WTC11 (cell line): ENCODE measurements at places on chromosomes 12 and 14. TPM values are rescaled to one million over a fixed set of nuclear protein-coding genes. Genes with fewer than 3 reads are reported as not detected.
A peak's percentile ranks its signal among the peaks of the same experiment; 100 is the strongest.

DNA sequence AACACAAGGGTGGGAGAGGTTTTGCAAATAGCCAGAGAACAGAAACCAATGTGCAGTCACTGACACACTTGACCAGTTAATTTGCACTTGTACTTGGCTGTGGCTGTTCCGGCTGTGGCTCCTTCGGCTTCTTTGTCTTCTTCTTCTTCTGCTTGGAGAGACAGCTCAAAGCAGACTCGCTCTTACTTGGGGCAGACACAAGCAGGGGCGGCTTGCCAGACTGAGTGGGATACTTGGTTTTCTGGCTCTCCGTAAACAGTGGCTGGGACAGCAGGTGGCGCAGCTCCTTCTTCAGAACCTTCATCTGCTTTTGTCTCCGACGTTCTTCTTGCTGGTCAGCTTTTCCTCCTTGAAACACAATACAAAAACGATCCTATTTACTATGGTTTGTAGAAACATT is 25.0 kb downstream of the OTUB2 start:
- no peaks in the 10 kb centered on the region for H3K27me3 ChIP-seq
- peak; percentile 50 for DNase-seq
- H3K27ac ChIP-seq, result peak overlapping the region; percentile 17; the same call in 1 of the 2 replicates

- H3K27me3 ChIP-seq, result peaks cover 2% of the 10 kb centered on the region; the same call in 1 of the 2 replicates
- no peak overlapping the region for H3K4me3 ChIP-seq
- H3K27ac ChIP-seq, result peak overlapping the region; percentile 71; the same call in 1 of the 2 replicates
Observed at GRCh38 chr14:91228112-91229004, 16.1 kb downstream of the GPR68 start.

GSG1 gene
- total RNA-seq, result 0.21 to 0.28 TPM in 2 of 3 replicates, not detected in the other

KCNA5 gene
- total RNA-seq, result 0.14 to 0.23 TPM (median 0.22 TPM) in 3 replicates

DNA sequence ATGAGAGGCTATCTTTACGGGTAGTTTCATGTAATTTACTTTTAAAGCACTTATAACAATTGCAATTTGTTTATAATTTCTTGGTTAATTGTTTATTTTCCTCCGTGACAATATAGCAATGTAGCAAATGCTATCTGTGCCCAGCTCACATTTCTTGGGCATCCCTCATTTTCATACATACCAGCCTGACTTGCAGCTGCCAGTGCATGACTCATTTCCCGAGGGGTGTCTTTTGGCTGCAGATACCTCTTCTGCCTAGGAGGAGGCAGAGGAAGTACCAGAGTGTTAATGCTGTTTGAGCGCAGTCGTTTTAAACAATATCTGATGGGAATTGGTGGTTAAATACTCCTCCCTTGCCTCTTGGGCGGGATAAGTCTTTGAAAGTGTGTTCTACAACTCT is 104.2 kb upstream of the ABCD2 start:
- no peak for DNase-seq
- peaks cover 4% of the 10 kb centered on the region; the same call in 1 of the 2 replicates for H3K4me1 ChIP-seq
- no peak overlapping the region for H3K27ac ChIP-seq
- H3K27me3 ChIP-seq, result no peaks in the 10 kb centered on the region
- 0 out of 2 replicates have a peak, but pooled peaks cover 3% of the 10 kb centered on the region for H3K36me3 ChIP-seq

DNA sequence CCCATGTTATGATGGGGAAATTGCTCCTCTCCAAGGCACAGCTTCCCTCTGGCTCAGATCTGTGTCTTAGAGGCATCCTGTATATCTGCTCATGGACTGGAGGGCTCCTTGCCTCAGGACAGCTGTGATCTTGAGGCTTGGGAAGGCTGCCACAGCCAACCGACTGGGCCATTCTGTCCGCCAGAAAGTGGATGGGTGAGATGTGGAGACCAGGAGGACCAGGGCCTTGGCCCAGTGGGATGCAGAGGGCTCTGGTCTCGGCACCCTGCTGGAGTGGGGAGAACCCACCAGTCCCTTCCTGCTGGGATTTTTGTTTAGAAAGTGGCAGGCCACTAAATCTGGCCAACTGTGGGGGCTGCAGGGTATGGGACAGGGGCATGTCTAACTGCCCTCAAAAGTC is 148.6 kb downstream of the CALM1 start:
- H3K27ac ChIP-seq, result 0 out of 2 replicates have a peak overlapping the region, but pooled peaks have one; percentile 19
- DNase-seq, result no peak
- no peaks in the 10 kb centered on the region for H3K27me3 ChIP-seq

- H3K4me3 ChIP-seq, result no peak overlapping the region
- DNase-seq, result no peak
- no peak overlapping the region for H3K27ac ChIP-seq
- peaks cover 20% of the 10 kb centered on the region for H3K4me1 ChIP-seq
- peaks cover 39% of the 10 kb centered on the region for H3K27me3 ChIP-seq
Observed at GRCh38 chr12:123388951-123389559, 5.1 kb downstream of the KMT5A start.

GRCh38 chr12:57765003-57765697 is 1.7 kb downstream of the CYP27B1 start:
- H3K36me3 ChIP-seq, result peaks cover 18% of the 10 kb centered on the region
- no peak overlapping the region for H3K27ac ChIP-seq
- peaks cover 82% of the 10 kb centered on the region for H3K27me3 ChIP-seq
- H3K4me3 ChIP-seq, result peak overlapping the region; percentile 74

GRCh38 chr14:68616221-68616902 is 176.5 kb downstream of the ZFP36L1 start:
- no peak overlapping the region for H3K27ac ChIP-seq
- H3K36me3 ChIP-seq, result peaks cover 43% of the 10 kb centered on the region
- H3K4me3 ChIP-seq, result no peak overlapping the region
- DNase-seq, result no peak
